H7 (cell line): ENCODE measurements at places on chromosomes 5 and 9. TPM values are rescaled to one million over a fixed set of nuclear protein-coding genes. Genes with fewer than 3 reads are reported as not detected.

LRRC19 gene
- not detected in 2 replicates for total RNA-seq

AQP7 gene
- not detected in 2 replicates for total RNA-seq

ANKRD20A1 gene
- total RNA-seq, result not detected in 2 replicates

- no peak for DNase-seq
Observed at GRCh38 chr5:59142927-59143326, 560.1 kb downstream of the RAB3C start.

- peak; percentile 46 for DNase-seq
Observed at GRCh38 chr5:147393874-147394672, 115.8 kb downstream of the DPYSL3 start.
